GM23338 (cell line): ENCODE measurements at places on chromosomes 4 and X.

GRCh38 chr4:100555611-100556337, 38.0 kb upstream of the EMCN start:
- DNase-seq, result no peak

GRCh38 chrX:135327299-135327698, 18.0 kb downstream of the ETDC start:
- DNase-seq, result no peak

DNA sequence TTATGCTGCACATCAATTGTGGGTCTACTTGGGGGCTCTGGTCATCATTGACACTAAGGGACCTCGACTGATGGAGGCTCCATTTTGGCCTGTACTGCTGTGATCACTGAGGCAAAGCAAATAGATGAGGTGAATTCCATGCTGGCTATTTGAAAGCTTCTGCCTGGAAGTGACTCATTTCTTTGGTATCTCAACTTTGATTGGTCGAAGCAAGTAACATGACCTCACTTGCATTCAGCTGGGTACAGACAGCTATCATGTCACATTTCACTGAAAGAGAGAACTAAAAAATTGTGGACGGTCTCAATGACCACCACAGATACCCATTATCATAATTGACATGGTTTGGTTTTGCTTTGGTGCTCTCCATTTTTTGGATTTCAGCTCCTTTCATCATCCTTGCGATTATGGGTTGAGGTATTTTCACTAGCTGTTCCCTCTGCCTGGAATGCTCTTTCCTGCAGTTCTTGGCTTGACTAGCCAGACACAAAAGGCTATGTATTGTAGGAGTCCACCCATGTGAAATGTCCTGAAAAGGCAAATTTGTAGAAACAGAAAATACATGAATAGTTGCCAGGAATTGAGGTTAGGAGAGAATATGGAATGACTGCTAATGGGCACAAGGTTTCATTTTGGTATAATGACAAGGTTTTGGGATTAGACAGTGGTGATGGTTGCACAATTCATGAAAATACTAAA, 369.2 kb upstream of the LCORL start:
- peak; percentile 24 for DNase-seq

- DNase-seq, result no peak
These were observed 341.4 kb upstream of the INTU start for GRCh38 chr4:127291316-127291715.

DNA sequence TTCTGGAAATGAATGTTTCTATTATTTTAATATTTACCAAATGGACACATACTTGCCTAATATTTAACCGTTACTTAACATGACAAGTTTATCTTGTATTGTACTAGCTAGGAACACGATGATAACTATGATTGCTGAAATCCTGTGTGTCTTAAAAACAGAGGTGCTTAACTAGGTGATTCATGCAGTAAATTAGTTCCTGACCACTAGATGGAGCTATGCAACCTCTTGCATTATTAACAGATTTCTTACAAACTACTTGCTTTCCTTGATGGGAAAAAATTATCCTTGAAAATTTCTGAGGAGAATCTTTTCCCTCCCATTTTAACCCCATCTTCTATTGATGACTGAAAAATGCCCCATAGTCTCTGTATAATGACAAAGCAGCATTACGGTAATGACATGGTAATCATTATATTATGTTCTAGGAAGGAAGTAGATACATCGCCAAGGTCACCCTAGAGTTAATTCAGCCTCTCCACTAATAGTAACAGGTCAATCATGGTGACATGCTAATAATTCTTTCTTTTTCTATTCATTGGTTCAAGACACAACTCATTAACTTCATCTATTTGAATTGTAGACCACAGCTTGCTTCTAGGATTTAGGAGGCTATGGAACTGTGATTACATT, 844.2 kb downstream of the RAPGEF2 start:
- peak; percentile 82 for DNase-seq

DNA sequence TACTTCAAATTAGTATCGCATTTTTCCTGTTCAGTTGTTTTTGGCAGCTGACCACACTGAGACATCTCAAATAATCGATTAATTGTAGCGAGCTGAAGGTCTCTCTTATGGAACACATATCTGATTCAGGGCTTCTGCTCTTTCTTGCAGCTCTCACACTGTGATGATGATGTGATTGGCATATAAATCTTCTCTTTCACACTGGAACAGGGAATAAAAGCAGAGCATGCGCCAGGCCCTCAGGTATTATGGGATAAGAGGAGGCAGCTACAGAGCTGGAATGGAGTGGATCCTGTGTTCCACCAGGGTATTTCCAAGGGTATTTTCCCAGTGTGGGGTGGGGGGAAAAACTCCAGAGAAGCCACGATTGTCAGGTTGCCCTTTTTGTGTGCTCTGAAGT, 265.4 kb upstream of the CASK start:
- no peak for DNase-seq

DNA sequence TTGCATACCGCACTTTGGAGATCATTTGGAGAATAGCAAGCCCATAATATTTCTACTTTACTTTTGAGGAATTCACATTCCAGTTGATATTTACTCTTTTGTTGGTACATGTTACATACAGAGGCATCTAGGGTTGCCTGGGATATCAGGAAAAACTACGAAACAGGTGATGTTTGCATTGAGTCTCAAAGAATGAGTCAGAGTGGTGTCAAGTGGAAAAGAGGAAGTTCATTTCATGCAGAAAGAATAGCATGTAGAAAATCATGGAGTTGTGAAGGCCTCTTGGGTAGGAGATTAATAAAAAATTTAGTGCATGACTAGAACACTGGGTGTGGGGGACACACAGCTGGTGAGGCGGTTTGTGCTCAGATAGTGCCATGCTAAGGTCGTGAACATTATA, 33.5 kb upstream of the ELOVL6 start:
- DNase-seq, result no peak

GRCh38 chr4:138255917-138256597, 13.9 kb upstream of the SLC7A11 start:
- DNase-seq, result no peak

DNA sequence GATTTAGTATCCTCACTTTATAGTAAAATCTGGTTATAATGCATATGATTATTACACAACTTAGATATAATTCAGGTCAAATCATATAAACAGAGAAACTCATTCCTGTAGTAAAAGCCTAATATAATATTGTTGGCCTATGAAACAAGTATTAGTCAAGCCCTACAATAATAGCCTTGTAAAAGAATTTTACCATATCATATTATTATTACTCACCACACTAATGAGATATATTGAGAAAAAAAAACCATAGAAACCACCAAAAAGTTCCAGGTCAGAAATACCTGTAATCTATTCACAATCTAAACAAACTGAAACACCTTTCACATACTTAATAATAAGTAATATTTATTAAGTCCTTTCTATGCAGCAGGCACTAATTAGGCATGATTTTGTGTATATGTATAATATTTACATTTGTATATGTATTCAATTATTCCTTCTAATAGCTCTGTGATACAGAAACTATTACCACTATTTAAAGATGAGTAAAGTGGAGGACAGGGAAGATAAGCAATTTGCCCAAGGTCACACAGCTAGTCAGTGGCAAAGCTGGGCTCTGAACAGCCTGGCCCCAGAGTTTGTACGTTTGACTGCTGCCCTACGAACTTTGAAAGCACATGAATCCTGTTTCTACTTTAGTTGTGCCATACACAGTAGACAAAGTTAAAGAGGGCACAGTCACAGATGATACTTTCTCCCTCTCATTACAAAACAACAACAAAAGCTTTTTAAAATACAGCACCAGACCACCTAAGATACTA, 9.0 kb downstream of the ZNF827 start:
- no peak for DNase-seq

DNA sequence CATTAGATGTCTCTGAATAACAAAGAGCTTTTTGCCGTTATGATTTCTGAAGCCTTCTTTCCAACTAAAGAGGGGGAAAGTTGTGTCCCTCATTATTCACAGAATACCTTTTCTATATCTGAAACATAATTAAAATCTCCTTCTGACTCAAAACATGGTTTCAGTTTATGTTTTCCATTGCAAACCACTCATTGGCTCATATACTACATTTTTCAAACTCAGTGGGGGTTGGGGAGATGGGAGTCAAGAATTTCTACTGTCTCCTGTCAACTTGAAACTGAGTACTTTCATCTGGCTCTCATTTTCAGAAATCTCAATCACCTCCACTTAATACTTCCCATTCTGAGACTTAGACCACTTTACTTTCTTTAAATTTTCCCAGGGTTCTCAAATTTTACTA, 1839.5 kb upstream of the PCDH10 start:
- DNase-seq, result no peak

DNA sequence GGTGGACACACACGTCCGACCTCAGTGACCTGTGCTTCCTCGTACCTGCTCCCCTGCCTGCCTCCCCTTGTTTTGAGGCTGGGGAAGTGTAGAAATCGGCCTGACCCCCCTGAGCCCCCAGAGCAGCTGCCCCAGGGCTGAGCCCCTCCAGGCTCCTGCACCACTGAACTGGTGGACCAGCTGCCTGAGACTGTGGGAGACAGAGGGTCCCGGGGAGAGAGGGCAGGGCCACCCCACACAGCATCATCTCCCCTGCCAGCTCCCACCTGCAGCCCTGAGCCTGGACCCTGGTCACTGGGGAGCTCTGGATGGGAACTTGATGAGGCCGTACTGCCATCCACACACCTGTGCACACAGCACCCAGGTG, 15.0 kb upstream of the NAT8L start:
- DNase-seq, result no peak

GRCh38 chr4:159950707-159951106, 847.8 kb downstream of the RAPGEF2 start:
- peak; percentile 40 for DNase-seq

GRCh38 chrX:153226344-153227185, 47.5 kb downstream of the MAGEA1 start:
- peak; percentile 98 for DNase-seq

DNA sequence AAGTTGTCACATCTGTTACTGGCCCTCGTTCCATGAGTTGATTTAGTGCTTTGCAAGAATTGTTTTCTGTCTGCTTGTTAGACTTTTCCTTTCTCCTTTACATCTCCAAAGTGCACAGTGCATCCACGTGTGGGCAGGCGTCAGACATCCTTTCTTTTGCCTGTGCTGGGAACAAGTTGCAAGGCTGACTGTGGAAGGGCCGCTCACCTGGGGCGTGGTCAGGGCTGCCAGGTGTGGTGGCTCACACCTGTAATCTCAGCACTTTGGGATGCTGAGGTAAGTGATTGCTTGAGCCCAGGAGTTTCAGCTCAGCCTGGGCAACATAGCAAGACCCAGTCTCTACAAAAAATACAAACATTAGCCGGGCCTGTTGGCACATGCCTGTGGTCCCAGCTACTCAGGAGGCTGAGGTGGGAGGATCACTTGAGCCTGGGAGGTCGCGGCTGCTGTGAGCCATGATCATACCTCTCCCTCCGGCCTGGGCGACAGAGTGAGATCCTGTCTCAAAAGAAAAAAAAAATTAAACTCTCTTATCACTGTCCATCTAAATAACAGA, 46.2 kb downstream of the RGS12 start:
- DNase-seq, result no peak

- peak; percentile 58 for DNase-seq
These were observed 108.1 kb downstream of the ATG4A start for GRCh38 chrX:108199691-108200090.
